ENCODE measurements at places on chromosomes 7 and 10.

DNA sequence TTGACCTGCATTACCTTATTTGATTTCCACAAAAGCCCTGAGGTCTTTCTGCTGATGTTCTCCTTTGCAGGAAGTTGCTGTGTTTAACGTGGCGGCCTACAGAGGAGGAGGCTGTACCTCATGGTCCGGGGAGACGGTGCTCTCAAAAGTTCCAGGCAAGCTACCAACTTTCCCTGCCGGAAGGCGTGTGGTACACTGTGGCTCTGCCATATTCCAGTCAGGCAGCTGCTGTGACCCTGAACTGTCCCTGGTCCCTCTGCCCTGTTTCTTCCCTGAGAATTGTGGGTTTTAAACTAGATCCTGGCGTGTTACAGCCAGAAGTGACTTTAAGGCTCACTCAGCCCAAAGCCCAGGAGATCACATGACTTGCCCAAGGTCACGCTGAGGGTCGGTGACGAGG lies 139.2 kb downstream of the TEX36 start:
- DNase-seq: no peak

DNA sequence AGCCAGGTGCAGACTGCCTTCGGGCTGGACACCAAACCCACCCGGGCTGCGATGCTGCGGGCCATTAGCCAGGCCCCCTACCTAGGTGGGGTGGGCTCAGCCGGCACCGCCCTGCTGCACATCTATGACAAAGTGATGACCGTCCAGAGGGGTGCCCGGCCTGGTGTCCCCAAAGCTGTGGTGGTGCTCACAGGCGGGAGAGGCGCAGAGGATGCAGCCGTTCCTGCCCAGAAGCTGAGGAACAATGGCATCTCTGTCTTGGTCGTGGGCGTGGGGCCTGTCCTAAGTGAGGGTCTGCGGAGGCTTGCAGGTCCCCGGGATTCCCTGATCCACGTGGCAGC lies 50.0 kb downstream of the VWA2 start:
- DNase-seq: no peak

DNA sequence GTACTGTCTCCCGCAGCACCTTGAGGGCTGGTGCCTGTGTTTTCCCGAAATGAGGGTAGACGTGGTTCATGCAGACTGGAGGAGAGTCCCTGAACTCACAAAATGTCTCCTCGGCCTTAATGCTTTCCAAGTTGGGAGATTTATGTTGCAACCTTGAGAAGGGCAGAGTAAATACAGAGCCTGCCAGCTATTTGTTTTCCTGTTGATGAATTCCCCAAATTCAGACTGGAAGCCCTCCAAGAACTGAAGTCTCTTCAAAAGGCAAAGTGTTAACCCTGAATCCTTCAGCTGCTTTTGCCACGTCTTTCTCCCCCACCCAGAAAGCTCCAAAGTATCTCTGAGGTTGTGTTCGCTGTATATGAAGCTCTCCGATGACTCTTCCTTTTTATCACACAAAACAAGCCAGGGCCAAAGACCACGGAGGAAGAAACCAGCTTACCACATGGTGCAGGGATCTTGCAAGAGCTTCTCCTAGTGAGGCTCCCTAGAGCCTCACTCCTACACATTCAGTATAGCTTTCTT lies 254.7 kb upstream of the NFE2L3 start:
- DNase-seq: no peak

GRCh38 chr7:149849174-149849573 lies 11.0 kb downstream of the ZNF862 start:
- no peak for DNase-seq

GRCh38 chr7:76430836-76431235 lies 6.1 kb downstream of the ZP3 start:
- DNase-seq: no peak

- DNase-seq: no peak
Observed at GRCh38 chr10:34875061-34875460, 60.0 kb upstream of the PARD3 start.

GRCh38 chr10:10847387-10847786 lies 170.3 kb upstream of the CELF2 start:
- no peak for DNase-seq

- no peak for DNase-seq
Observed at GRCh38 chr10:61899069-61899531, 2.4 kb upstream of the ARID5B start.

DNA sequence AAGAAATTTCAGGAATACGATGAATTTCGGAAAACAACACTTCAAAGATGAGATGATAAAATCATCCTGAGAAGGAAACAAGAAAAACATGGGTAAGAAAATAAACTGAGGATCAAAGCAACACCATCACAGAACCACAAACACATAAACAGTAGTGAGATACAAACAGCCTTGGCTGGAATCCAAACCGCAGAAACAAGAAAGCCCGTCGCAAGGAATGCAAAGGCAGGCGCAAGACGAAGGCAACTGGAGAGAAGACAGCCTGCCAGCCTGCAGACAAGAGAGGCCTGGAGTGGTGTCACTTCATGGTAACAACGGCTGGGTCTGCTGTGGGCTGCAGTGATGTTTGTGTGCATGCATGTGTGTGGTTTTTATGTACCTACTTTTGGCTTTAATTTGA lies 61.8 kb upstream of the DRGX start:
- no peak for DNase-seq
